SJSA1 (cell line): ENCODE measurements at places on chromosomes 7 and 10. TPM values are rescaled to one million over a fixed set of nuclear protein-coding genes. Genes with fewer than 3 reads are reported as not detected.

GRCh38 chr10:112775381-112775780 is 174.7 kb upstream of the TCF7L2 start:
- H3K36me3 ChIP-seq: no peaks in the 10 kb centered on the region
- DNase-seq: no peak
- no peak overlapping the region for H3K4me3 ChIP-seq

DNA sequence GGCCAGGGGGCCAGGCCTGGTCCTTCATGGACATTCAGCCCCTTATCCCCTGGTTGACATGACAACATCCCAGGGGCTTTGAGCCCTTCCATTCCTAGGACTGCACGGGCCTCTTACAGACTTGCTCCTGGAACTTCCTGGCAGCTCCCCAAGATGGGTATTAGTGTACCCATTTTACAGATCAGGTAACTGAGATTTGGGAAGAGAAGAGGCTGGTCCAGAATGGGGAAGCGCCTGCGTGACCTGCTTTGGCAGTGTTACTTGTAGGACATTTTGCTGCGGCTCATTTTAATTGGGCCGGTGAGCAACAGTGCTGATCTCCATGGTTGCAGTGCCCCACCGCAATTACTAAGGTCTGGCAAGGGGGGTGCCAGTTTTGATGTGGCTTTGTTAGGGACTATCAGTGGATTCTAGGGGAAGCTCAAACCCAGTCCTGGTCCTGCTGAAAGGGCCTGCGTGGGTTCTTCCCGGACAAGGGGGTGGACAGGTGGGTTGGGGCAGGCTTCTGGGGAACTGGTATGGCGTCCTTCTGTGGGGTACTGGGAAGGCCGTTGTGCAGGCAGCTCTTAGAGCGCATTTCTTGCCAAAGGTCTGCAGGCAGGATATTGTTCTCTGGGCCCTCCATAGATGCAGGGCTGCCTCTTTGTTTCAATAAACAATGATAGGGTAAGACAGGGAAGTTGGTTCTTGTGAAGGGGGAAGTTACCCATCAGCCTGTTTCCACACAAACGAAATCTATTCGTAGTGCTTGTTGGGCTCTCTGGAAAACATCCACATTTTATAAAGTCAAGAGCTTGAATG is 137.6 kb downstream of the RGS10 start:
- H3K27ac ChIP-seq: no peak overlapping the region
- no peak overlapping the region for H3K4me3 ChIP-seq
- no peaks in the 10 kb centered on the region for H3K36me3 ChIP-seq
- no peak for DNase-seq

DNA sequence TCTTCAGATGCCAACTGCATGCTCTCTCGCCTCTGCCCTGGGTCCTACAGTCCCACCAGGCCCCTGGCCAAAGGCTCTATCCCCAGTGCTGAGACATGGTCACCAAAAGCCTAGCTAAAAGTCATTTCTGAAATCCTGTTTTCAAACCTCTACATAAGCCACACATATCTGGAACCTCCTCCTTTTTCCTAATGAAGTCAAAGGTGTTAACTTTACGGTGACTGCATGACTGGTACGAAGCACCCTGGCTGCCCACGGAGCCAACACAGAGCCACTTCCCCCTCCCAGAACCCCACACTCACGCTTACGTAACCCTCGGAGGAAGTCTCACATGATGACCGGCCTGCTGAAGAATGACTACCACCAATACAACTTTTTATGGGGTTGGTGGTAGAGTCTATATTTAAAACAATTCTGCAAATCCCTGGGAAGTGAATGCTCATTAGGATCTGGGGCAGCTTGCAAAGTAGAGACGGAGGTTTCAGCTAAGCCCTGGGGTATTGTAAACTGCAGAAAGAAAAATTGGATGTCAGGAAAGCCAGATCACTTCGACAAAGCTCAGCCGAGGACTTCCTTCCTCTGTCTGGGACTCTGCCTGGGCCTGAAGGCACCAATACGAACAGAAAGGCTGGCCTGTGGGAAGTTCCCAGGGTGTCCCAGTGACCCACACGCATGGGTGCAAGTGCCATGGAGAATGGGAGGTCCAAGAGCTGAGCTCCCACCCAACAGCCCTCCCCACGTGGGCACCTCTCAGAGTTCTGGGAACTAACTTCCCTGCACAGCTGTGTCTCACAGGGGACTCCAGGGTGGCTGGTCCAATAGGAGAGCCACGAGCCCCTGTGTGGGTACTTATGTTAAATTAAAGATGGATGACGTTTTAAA is 50.7 kb downstream of the PDGFA start:
- H3K4me3 ChIP-seq: no peak overlapping the region
- H3K36me3 ChIP-seq: no peaks in the 10 kb centered on the region
- no peaks in the 10 kb centered on the region for H3K27me3 ChIP-seq
- no peak overlapping the region for H3K27ac ChIP-seq
- no peak for DNase-seq

DNA sequence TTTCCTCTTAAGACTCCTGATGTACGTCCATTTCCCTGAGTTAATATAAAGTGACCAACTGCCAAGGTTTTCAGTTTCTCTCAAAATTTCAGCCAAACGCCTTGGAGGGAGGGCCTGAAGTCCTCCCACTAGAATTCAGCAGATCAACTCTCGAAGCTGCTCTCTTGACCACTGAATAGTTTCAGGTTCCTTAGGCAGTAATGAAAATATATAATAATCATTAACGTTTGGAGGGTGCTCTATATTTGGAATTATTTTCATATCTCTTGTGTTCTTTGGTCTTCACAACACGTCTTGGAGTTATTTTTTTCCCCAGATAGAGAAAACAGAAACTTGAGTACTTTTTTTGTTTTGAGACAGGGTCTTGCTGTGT is 123.6 kb upstream of the SFMBT2 start:
- H3K36me3 ChIP-seq: no peaks in the 10 kb centered on the region
- H3K4me1 ChIP-seq: no peaks in the 10 kb centered on the region
- H3K27ac ChIP-seq: no peak overlapping the region
- no peak overlapping the region for H3K4me3 ChIP-seq

- H3K4me1 ChIP-seq: no peaks in the 10 kb centered on the region
- no peak overlapping the region for H3K4me3 ChIP-seq
- no peak overlapping the region for H3K27ac ChIP-seq
- H3K27me3 ChIP-seq: no peaks in the 10 kb centered on the region
- no peak for DNase-seq
- H3K36me3 ChIP-seq: no peaks in the 10 kb centered on the region
Measured at GRCh38 chr10:16193241-16193640, 243.6 kb upstream of the PTER start.

DNA sequence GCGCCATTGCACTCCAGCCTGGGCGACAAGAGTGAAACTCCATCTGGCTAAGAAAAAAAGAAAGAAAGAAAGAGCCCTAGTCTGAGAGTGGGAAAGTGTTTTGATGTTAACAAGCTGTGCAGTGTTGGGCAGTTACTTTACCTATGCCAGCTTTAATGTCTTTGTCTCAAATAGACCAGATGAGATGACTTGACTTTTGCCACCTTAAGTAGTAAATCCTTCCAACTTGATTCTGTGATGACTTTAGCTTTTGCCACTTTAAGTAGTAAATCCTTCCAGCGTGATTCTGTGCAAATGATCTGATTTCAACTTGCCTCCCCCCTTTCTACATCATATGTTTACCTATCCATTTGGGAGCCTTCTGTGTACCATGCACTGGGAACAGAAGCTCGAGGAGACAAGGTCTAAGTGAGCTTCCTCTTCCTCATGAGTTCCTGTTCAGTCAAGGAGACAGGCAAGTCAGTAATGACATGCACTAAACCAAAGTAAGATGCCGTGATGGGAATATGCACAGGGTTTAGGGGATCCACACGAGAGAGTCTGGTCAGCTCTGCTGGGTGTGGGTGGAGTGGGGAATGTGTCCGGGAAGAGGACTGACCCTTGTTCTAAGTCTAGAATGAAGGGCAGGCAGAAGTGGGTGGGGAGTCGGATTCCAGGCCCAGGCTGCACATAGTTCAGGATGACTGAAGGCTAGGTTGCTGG is 17.2 kb downstream of the INPP5F start:
- H3K4me1 ChIP-seq: peaks cover 5% of the 10 kb centered on the region
- H3K4me3 ChIP-seq: no peak overlapping the region
- no peak for DNase-seq
- no peaks in the 10 kb centered on the region for H3K27me3 ChIP-seq
- no peaks in the 10 kb centered on the region for H3K36me3 ChIP-seq
- H3K27ac ChIP-seq: no peak overlapping the region

DNA sequence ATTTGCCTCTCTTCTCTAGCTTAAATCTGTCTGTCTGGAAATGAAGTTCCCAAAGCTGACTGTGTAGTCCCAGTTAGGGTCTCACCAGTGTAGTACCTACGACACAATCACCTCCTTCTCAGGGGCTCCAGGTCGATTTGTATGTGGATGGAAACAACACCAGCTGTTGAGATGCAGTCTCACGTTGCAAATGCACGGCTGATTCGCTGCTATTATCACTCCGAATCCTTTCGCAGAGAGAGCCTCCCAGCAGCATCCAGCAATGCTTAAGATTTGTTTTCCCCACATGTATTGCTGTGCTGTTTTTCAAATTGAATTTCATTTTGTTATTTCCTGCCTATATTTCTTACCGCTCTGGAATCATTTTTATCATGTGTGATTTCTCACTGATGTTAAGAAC is 16.3 kb downstream of the VSTM4 start:
- DNase-seq: no peak

DNA sequence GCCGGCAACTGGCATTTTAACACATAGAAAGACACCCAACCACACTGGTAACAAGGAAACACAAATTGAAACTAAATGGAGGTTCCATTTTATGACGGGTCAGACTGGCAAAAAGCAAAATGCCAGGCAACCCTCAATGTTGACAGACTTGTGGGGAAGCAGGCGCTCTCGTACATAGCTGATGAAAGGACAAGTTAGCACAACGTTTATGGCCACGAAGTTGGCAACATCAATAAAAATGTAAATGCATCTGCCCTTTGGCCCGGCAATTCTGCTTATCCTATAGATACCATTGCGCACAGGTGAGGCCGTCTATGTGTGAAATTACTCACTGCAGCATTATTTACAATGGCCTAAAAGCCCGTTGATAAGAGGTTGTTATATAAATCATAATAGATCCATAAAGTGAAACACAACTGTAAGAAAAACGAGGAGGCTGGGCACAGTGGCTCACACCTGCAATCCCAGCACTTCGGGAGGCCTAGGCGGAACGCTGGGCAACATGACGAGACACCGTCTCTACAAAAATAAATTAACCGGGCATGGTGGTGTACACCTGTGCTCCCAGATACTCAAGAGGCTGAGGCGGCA is 39.8 kb downstream of the FOXL3 start:
- H3K36me3 ChIP-seq: no peaks in the 10 kb centered on the region
- H3K27me3 ChIP-seq: no peaks in the 10 kb centered on the region
- no peak overlapping the region for H3K4me3 ChIP-seq

- DNase-seq: no peak
- H3K4me3 ChIP-seq: no peak overlapping the region
- no peak overlapping the region for H3K27ac ChIP-seq
- peaks cover 39% of the 10 kb centered on the region for H3K4me1 ChIP-seq
Measured at GRCh38 chr10:92571649-92572048, 2.2 kb downstream of the IDE start.

- H3K36me3 ChIP-seq: no peaks in the 10 kb centered on the region
- no peak overlapping the region for H3K4me3 ChIP-seq
- peaks cover 88% of the 10 kb centered on the region for H3K27me3 ChIP-seq
- no peaks in the 10 kb centered on the region for H3K4me1 ChIP-seq
- no peak overlapping the region for H3K27ac ChIP-seq
Measured at GRCh38 chr7:1219498-1219897, 13.2 kb upstream of the UNCX start.

GRCh38 chr7:32212321-32212720 is 142.1 kb upstream of the PDE1C start:
- H3K27ac ChIP-seq: no peak overlapping the region
- no peaks in the 10 kb centered on the region for H3K4me1 ChIP-seq
- peaks cover 9% of the 10 kb centered on the region; the same call in 1 of the 2 replicates for H3K27me3 ChIP-seq
- no peaks in the 10 kb centered on the region for H3K36me3 ChIP-seq

GRCh38 chr10:85067955-85068354 is 739.6 kb downstream of the CCSER2 start:
- no peak overlapping the region for H3K4me3 ChIP-seq
- no peak overlapping the region for H3K27ac ChIP-seq
- no peak for DNase-seq
- no peaks in the 10 kb centered on the region for H3K27me3 ChIP-seq
- H3K36me3 ChIP-seq: no peaks in the 10 kb centered on the region
- no peaks in the 10 kb centered on the region for H3K4me1 ChIP-seq

- no peak overlapping the region for H3K4me3 ChIP-seq
- DNase-seq: no peak
- H3K27ac ChIP-seq: no peak overlapping the region
Measured at GRCh38 chr7:156722043-156722826, 81.7 kb downstream of the RNF32 start.

DNA sequence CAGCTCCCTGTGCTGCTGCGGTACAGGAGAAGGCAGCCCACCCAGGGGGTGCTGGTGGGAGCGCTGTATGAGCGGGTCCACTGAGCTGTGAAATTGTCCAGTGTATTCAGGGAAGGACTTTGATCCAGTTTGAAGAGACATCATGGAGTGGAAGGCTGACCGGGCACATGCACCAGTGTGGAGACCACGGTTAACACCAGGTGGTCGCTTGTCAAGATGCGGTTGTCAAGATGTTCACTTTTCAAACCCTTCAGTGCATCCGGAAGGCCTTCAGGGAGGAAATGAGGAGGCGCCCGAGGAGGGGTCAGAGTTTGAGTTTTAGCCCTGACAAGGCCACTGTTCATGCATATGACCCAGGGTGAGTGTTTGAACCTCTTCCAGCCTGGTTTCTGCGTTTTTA is 6.1 kb downstream of the DOCK1 start:
- H3K27me3 ChIP-seq: no peaks in the 10 kb centered on the region
- H3K4me1 ChIP-seq: peaks cover 25% of the 10 kb centered on the region
- H3K4me3 ChIP-seq: no peak overlapping the region

DNA sequence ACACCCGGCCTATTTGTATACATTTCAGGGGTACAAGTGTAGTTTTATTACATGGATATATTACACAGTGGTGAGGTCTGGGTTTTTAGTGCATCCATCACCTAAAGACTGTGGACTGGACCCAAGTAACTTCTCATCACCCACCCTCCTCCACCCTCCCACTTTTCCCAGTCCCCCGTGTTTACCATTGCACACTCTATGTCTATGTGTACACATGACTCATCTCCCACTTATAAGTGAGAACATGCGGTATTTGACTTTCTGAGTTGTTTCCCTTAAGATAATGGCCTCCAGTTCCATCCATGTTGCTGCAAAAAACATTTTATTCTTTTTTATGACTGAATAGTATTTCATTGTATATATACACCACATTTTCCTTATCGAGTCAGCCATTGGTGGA is 98.9 kb upstream of the WAC start:
- no peaks in the 10 kb centered on the region for H3K36me3 ChIP-seq
- DNase-seq: no peak
- no peaks in the 10 kb centered on the region for H3K4me1 ChIP-seq

- no peaks in the 10 kb centered on the region for H3K36me3 ChIP-seq
- H3K4me1 ChIP-seq: no peaks in the 10 kb centered on the region
- no peak overlapping the region for H3K4me3 ChIP-seq
- H3K27ac ChIP-seq: no peak overlapping the region
Measured at GRCh38 chr7:85851571-85852193, 664.8 kb upstream of the SEMA3D start.

LRIT1 gene
- total RNA-seq: not detected in 2 replicates

NPTX2 gene
- 138 and 160 TPM in 2 replicates for total RNA-seq

ASB10 gene
- not detected in 2 replicates for total RNA-seq

TMEM176A gene
- not detected in 2 replicates for total RNA-seq

SEMA3E gene
- 0.18 TPM in 1 of 2 replicates, not detected in the other for total RNA-seq

TRIM50 gene
- total RNA-seq: not detected in 2 replicates
